ENCODE measurements at places on chromosomes 2 and 18.

- peak; percentile 9 for DNase-seq
Measured at GRCh38 chr2:133886735-133887675, 318.7 kb upstream of the NCKAP5 start.

GRCh38 chr2:173763641-173764040, 201.5 kb downstream of the SP3 start:
- no peak for DNase-seq

- no peak for DNase-seq
Measured at GRCh38 chr2:238771639-238772038, 76.2 kb upstream of the TWIST2 start.

DNA sequence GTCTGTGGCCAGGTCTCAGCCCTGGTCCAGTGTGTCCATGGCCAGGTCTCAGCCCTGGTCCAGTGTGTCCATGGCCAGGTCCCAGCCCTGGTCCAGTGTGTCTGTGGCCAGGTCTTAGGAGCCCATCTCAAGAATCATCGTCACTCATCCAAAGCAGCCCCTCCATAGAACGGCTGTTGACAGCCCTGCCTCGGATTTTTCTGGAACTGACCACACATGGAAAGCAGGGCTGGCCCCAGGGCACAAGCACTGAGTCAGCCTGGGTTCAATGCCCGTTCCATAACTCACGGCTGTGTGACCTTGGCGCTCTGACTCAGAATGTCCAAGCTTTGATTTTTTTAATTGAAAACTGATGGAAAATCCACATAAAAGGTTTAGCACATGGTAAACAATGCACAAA, 59.9 kb upstream of the SNTG2 start:
- DNase-seq = no peak

- no peak for DNase-seq
Measured at GRCh38 chr2:151037434-151037833, 224.2 kb downstream of the RBM43 start.

DNA sequence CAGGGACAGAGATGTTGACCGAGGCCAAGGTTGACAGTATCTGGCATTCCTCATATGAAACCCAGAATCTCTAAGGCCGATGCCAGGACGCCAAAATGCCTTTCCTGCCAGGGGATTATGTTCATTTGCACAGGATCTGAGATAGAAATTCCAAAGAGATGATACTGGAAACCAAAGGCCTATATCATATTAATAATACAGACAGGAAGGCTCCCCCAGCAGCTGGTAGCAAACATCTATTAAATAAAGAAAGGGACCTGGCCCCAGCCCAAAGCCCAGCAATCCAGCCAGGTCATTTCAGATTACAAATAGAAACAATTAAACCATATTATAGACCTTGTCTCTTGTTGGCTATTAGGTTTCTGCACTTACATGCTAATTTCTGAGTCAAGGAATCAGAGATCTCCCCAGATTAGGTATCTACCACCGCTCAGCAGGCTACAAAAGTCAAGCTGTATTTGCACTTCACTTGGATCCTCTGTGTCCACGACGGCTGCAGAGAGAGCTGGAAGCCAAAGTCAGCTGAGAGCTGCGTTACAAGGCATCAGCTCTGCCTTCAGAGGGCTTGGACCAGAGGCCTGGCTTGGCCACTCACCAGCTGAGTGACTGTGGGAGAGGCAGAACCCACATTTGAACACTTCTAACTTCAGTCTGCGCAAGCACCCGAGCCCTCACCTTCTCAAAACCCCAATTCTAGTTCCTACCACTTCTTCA, 269.3 kb upstream of the SIX2 start:
- no peak for DNase-seq

- DNase-seq = no peak
Measured at GRCh38 chr2:232888839-232889529, 18.9 kb downstream of the SNORC start.

- no peak for DNase-seq
Measured at GRCh38 chr2:173999272-173999671, 34.1 kb upstream of the SP3 start.

DNA sequence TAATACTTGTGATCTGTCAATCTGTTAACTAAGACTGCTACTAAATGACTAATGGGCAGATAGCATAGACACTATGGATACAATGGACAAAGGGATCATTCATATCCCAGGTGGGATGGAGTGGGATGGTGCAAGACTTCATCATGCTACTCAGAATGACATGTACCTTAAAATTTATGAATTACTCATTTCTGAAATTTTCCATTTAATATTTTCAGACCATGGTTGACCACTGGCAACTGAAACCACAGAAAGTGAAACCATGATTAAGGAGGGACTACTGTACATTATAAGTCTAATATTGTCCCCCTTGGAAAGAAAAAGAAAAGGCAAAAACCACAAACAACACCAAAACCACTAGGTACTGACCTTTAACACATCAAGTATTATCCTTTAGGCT, 247.0 kb upstream of the SYT4 start:
- DNase-seq = no peak

GRCh38 chr2:27051902-27052645, 606 bp downstream of the AGBL5 start:
- no peak for DNase-seq

- no peak for DNase-seq
Measured at GRCh38 chr18:8847900-8848299, 142.5 kb downstream of the MTCL1 start.

- no peak for DNase-seq
Measured at GRCh38 chr2:9388950-9389911, 34.1 kb downstream of the ITGB1BP1 start.

GRCh38 chr2:61626827-61627226, 88.7 kb upstream of the XPO1 start:
- DNase-seq = no peak

- DNase-seq = no peak
Measured at GRCh38 chr2:148533004-148533403, 111.5 kb upstream of the EPC2 start.

GRCh38 chr2:45919711-45920111, 268.2 kb downstream of the PRKCE start:
- DNase-seq = no peak

GRCh38 chr2:210445116-210445707, 31.3 kb downstream of the LANCL1 start:
- no peak for DNase-seq

DNA sequence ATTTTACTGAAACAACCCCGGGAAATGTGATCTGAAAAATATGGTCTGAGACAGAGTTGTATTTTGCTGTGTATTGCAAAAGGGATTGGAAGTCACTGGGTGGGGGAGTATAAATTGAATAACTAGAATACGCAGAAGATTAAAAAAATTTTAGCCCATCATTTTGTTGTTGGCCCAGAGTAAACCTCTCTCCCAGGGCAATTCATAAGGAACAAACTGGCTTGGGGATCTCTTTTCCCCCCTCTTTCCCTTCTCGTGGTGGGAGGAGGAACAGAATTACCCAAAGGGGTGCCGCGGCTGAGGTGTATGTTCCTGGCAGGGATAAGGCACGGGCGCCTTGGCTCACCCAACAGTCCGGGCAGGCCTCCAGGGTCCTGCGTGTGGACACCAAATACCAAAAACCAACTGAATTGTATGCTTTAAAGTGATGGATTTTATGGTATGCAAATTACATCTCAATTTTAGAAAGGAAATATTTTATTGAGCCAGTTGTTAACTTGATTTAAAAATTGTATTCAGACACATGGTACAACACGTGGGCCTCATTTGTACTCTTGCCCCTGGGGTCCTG, 121.2 kb upstream of the SPRED2 start:
- DNase-seq = no peak

GRCh38 chr18:14925281-14925709, 177.3 kb downstream of the ANKRD30B start:
- DNase-seq = no peak

All from stimulated activated CD8-positive, alpha-beta memory T cell treated with anti-CD3 and anti-CD28 coated beads, Interleukin-15, amount 100 ng/mL, for 4 hours (primary cell).